ENCODE measurements at places on chromosomes 7 and 10.

GRCh38 chr10:45095286-45095685 lies 94.6 kb downstream of the ZNF22 start:
- DNase-seq, result no peak

- DNase-seq, result no peak
These were observed 6.1 kb upstream of the PKD1L1 start for GRCh38 chr7:47954231-47954911.

- DNase-seq, result peak; percentile 83
These were observed 20.3 kb upstream of the IGF2BP3 start for GRCh38 chr7:23490357-23491135.

DNA sequence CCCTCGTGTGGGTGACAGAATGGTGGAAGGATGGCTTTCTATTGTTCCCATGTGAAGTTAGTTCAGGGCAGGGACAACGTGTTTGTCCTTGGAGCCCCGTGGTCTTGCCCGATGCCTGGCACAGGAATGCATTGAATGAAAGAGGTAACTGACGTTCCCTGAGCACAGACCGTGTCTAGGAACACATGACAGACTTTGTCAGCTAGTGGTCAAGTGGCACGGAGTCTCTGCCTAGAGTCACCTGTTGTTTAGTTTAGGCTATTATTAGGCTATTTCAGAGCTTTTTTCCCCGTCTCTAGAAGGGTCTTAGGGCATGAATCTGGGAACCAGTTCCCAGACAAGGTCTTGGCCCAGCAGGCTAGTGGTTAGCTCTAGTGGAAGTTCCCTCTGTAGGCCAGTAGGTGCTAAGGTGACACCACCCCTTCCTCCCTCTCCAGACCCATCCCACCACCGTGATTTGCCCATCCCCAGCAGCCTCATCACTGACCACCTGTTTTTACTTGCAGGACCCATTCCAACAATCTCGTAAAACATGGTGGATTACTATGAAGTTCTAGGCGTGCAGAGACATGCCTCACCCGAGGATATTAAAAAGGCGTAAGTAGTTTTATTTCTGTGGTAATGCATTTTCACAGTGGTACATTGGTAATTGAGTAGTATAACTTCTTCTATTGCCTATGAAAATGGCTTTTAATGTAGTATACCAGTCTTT lies 21.4 kb downstream of the DNAJB6 start:
- DNase-seq, result no peak

DNA sequence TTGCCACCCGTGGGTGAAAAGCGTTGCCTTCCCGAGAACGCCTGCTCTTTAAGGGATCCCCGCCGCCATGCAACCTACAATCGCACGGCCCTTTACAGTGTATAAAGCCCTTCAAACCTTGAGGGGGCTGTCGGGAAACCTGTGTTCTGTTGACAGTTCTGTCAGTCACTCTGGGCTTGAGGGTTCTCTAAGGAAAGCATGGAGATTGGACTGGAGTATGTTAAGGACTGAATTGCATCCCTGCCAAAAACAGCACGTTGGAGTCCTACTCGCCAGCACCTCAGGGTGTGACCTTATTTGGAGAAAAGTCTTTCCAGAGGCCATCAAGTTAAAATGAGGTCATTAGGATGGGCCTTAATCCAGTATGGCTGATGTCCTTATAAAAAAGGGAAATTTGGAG lies 70.6 kb downstream of the PFKFB3 start:
- DNase-seq, result no peak

- peak; percentile 81 for DNase-seq
These were observed 1.4 kb downstream of the WNT16 start for GRCh38 chr7:121330053-121330833.

DNA sequence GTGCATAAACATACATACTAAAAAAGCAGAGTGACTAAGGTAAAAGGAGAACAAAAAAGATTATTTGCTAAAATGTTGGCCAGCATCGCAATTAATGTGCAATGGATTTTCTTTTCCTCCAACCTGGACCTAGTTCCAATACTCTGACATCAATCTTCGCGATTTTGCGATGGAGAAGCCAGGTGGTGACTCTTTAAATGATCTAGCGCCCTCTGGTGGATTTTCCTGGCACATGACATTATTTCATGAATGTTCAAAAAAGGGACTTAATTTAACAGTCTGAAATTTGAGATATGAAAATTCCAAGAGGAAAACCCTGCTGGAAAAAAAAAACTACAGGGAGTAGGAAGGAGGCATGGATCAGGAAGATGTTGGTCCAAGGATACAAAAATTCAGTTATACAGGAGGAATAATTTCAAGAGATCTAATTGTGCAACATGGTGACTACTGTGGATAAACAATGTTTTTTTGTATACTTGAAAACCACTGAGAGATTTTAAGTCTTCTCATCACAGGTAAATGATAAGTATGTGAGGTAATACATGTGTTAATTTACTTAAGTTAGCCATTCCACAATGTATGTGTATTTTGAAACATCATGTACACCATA lies 4.3 kb upstream of the KCNMA1 start:
- DNase-seq, result peak; percentile 95

GRCh38 chr10:76234499-76235226 lies 803.2 kb downstream of the LRMDA start:
- DNase-seq, result no peak

DNA sequence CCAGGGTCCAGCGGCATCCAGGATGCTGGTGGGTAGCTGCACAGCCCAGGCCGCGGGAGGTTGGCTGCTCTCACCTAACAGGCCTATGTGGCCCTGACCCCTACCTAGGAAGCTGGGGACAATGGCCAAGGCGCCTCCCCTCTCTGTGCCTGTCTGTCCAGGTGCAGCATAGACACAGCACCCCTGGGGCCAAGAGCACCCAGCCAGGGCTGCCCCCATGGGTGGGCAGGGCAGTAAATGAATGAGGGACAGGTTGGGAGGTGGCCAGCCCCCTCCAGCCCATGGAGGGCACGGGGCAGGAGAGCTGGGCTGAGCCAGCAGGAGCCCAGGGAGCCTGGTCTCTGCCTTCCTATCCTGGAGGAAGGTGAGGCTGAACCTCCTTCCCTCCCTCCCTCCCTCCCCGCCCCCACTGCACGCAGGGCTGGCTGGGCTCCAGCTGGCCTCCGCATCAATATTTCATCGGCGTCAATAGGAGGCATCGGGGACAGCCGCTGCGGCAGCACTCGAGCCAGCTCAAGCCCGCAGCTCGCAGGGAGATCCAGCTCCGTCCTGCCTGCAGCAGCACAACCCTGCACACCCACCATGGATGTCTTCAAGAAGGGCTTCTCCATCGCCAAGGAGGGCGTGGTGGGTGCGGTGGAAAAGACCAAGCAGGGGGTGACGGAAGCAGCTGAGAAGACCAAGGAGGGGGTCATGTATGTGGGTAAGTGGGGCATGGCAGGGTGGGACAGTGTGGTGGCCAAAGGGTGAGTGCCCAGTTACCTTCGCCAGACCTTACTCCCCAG lies at the start of gene SNCG:
Gene SNCG, plus strand, starts transcription at position 484 of the 785 bp plus-strand sequence. Its CDS starts 99 bp downstream, at position 583.
- DNase-seq, result peak; percentile 89

- DNase-seq, result no peak
These were observed 91.4 kb downstream of the WDFY4 start for GRCh38 chr10:48776005-48776522.

DNA sequence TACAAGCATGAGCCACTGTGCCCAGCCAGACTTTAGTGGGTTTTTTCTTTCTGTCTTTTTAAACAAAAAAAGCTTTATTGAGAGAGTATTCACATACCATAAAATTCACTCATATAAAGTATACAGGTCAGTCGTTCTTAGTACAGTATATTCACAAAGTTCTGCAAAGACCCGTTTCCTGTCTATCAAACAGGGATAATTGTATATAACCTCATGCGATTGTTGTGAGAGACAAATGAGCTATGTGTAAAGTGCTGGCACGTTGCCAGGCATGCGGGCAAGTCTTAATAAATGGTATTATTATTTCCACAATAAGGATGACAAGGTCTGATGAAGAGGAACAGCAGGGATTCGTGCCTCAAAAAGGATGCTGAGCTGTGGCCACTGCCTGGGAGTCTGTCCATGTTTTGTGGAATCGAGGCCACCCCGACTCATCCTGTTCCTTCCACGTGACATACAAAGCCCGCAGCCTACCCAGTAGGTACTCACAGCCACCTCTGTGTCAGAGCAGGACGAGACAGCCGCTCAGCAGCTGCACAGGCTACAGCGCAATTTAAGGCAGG lies 51.6 kb downstream of the SMKR1 start:
- DNase-seq, result peak; percentile 20

DNA sequence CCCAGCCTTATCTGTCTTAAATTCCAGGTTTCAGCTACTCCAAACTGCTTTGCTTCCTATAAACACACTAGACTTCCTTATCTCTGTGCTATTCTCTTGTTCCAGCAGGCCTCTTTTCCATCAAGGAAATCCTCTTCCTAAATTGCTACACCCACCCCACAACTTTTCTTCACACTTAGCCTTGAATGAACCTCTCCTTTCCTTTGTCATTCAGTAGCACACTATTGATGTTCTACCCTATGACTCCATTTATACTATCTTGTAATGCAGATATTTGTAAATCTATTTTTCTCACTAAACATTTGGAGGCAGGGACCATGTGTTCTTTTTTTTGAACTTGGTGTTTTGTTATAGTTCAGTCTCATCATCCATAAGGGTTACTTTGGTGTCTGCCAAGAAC lies 3.7 kb downstream of the SLC16A9 start:
- no peak for DNase-seq
